ENCODE measurements at places on chromosomes 7 and 10.

- DNase-seq = no peak
Measured at GRCh38 chr10:5291501-5292195, 73.1 kb upstream of the UCN3 start.

- DNase-seq = no peak
Measured at GRCh38 chr7:37918526-37918925, 1.9 kb upstream of the SFRP4 start.

DNA sequence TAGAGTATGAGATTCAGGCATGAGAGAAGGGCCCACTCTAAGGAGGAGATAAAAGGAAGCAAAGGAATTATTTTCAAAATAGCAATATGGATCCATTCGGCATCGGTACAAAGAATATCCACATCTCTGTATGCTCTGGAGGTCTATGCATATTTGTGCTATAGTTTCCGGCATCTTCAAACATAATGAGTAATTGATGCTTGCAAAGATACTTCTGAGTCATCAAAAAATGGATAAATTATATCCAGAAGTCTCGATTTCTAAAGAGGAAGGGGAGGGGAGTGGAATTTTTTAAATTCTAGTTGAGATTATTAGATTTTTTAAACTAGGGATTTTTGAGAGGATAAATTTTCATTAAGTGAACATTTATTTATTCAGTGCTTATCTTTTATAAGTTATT is 72.9 kb upstream of the KIAA1217 start:
- no peak for DNase-seq

GRCh38 chr10:126042354-126042753 is 146.0 kb downstream of the FANK1 start:
- no peak for DNase-seq

- no peak for DNase-seq
Measured at GRCh38 chr7:42011846-42012245, 225.2 kb downstream of the GLI3 start.

- DNase-seq = no peak
Measured at GRCh38 chr7:108251700-108252099, 121.5 kb upstream of the LAMB4 start.

- DNase-seq = no peak
Measured at GRCh38 chr7:22675917-22676343, 51.1 kb upstream of the IL6 start.

GRCh38 chr7:90604383-90604782 is 8.3 kb downstream of the CDK14 start:
- DNase-seq = no peak

- no peak for DNase-seq
Measured at GRCh38 chr10:75176046-75176445, 34.5 kb upstream of the VDAC2 start.

- peak; percentile 78 for DNase-seq
Measured at GRCh38 chr7:140609646-140610045, 31.0 kb downstream of the DENND2A start.

DNA sequence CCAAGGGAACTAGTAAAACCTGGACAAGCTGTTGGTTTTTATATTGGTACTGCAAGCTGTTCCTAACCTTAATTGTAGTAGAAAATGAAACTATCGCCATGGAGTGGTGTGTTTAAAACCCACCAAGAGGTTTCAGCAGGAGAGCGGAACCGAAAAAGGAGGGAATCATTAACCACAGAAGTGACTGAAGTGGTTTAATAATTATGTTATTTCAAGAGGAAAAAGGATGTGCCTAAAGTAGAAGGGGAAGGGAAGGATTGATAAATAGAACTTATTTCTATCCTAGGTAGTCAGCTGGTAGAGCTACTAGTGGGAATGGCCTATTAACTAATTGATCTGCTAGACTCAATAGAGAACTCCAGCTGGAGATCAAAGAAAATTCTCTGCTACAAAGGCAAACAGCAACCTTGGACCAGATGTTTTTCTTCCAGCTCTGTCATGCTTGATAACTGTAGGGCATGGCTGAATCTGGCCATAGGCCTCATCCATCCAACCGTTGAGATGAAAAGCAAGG is 91.8 kb downstream of the BAMBI start:
- no peak for DNase-seq

DNA sequence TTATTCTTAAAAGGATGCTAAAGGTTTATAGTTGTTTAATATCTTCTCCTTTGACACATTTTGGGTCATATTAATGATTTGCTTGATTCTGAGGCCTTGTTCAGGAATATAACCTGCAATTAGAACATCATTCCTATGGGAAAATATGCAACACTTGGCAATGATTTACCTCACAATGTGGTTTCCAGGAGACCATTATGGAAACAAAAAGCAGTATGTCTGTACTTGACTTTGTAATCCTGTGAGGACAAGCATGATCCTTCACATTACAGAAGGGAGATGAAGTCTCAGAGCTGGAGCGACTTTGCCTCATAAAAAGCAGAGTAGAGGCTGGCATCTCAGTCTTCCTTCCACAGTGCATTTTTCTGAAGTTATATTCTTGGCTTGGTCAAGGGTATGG is 57.0 kb upstream of the CDCA7L start:
- no peak for DNase-seq

Data from astrocyte of the cerebellum (primary cell).